ENCODE measurements at places on chromosomes 12 and 14. TPM values are rescaled to one million over a fixed set of nuclear protein-coding genes. Genes with fewer than 3 reads are reported as not detected.

Gene IGF1
- total RNA-seq: not detected

Gene AICDA
- 0.15 TPM for total RNA-seq

Gene KLHDC2
- 35.6 TPM for total RNA-seq

Gene KITLG
- 16.2 TPM for total RNA-seq

Gene SIX6
- not detected for total RNA-seq

Gene P2RX2
- not detected for total RNA-seq

Gene RAB15
- total RNA-seq: 18.6 TPM

Gene GLT8D2
- 0.20 TPM for total RNA-seq

Gene SERPINA9
- total RNA-seq: not detected

Gene DNAH10
- 0.31 TPM for total RNA-seq

Gene KLRC3
- total RNA-seq: 0.16 TPM

Gene MYF5
- not detected for total RNA-seq

Gene C12orf76
- total RNA-seq: 7.7 TPM

Gene GRIN2B
- total RNA-seq: 3.9 TPM

Gene NTS
- total RNA-seq: 56.8 TPM

Gene CLSTN3
- total RNA-seq: 15.8 TPM

Gene KLRK1
- not detected for total RNA-seq

Gene PZP
- total RNA-seq: not detected

Gene SYNDIG1L
- not detected for total RNA-seq

Gene TOMM20L
- total RNA-seq: not detected

Gene TEX52
- total RNA-seq: not detected

Gene GDF11
- total RNA-seq: 3.8 TPM

Gene NTN4
- total RNA-seq: 36.5 TPM

Gene FRMD6
- 48.0 TPM for total RNA-seq

Gene TSPAN31
- total RNA-seq: 23.5 TPM

Gene TM9SF1
- total RNA-seq: 66.5 TPM

Gene PDE3A
- 3.0 TPM for total RNA-seq

Gene CMKLR1
- total RNA-seq: 0.03 TPM

Gene ADSS1
- total RNA-seq: 7.2 TPM

Gene SMCO2
- total RNA-seq: not detected

Gene OR4K14
- not detected for total RNA-seq

Gene CD163
- not detected for total RNA-seq
